ENCODE measurements at places on chromosomes 2 and 18.

DNA sequence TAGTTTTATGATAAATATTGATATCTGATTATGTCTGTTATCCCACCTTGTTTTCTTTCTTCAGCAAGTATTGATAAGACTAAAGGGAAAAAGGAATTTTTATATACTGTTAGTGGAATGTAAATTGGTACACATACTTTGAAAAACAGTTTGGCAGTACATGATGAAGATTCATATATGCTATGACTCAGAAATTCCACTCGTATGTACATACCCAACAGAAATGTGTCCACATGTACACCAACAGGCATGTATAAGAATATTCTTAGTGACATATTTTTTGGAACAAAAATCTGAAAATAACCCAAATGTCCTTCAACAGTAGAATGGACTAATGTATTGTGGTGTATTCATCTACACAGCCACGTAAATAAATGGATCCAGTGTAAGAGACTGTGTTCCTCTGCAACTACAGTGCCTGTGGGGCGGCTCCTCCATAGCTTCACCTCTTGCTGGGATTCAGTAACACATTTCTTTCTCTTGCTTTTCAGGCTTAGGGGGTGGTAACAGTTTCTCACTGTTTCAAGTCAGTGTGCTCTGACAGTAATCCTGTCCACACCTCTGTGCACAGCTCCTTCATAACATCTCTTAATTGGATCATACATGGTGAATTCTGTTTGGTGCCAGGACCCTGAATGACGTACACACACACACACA, 35.5 kb upstream of the ALMS1 start:
- DNase-seq = no peak

GRCh38 chr2:234401426-234401825, 95.5 kb downstream of the ARL4C start:
- no peak for DNase-seq

DNA sequence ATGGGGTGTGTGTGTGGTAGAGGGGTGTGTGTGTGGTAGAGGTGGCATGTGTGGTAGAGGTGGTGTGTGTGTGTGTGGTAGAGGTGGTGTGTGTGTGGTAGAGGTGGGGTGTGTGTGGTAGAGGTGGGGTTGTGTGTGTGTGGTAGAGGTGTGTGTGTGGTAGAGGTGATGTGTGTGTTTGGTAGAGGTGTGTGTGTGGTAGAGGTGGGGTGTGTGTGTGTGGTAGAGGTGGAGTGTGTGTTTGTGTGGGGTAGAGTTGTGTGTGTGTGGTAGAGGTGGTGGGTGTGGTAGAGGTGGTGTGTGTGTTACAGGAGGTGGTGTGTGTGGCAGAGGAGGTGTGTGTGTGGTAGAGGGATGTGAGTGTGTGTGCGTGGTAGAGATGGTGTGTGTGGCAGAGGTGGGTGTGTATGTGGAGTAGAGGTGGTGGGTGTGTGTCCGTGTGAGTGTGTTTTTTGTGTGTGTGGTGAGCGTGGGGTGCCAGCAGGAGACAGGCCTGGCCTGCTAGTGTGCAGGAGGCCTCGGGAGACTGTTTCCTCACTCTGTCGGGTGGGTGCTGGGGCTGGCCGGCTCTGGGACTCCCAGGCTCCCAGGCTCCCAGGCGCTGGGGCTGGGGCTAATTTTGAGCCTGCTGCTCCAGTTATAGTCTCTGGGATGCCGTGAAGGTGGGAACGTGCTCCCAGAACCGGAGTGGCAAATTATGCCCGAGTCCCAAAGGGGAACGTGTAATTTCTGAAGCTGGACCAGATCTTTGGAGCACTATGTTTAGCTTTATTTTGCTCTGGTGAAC, 165.2 kb downstream of the DYSF start:
- DNase-seq = no peak

- no peak for DNase-seq
These were observed 134.5 kb downstream of the PTGR3 start for GRCh38 chr18:75074196-75075015.

DNA sequence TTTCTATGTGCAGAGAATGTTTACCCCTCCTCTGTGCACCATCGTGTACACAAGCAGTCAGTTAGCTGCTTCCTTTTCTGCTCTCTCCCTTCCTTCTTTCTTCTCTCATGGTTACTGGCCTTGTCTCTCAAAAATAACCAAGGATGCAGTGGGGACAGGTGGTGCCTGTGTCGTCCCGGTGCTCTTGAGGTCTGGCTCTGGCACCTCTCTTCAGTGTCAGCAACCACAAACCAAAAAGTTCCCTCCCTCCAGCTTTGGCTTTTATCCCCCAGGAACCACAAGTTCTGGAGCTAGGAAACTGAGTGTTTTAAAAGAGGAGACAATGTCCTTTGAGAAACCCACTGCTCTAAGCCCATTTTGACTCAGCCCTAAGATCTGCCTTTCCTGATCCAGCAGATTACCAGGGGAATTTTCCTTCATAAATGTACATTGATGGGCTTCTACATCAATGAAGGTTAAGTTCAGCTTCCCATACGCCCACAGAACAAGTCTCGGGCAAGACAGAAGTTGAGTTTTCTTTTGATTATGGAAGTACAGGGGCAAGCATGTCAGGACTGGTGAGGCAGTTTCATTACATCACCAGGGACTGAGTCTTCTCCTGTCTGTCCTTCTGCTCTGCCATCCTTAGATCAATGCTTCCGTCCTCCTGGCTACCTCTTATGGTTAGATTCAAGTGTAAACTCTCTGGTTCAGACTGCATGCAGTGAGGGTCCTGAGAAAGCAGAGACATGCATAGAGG, 232.2 kb downstream of the SETBP1 start:
- no peak for DNase-seq

DNA sequence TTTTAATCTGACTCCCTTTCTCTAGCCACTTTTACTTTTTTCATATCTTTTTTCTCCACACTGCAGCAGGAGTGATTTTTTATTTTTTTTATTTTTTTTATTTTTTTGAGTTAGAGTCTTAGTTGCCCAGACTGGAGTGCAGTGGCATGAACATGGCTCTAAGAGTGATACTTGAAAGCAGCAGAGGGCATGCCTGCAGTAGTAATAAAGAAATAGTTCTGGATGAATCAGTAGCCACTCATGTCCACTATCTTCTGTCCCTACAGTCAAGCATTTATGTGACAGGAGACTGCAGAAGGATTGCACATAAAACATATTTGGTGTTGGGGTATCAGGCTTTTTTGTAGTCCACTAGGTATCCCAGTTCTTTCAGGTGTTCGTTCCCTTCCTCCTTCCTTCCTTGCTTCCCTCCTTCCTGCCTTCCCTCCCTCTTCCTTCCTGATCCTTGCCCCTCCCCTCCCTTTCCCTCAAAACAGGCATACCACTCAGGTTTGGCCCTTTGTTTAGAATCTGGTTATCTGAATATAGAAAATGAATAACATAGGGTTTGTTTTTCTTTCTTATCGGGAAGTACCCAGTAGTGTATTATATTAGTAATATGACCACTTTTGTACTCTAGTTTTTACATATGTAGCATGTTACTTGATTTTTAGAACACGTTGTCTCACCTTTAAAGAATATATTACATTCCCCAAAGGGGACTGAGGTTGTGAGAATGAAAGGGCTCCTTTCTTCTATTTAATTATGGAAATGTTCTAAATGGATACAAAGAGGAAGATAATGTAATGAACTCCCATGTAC, 23.5 kb downstream of the MIB1 start:
- no peak for DNase-seq

DNA sequence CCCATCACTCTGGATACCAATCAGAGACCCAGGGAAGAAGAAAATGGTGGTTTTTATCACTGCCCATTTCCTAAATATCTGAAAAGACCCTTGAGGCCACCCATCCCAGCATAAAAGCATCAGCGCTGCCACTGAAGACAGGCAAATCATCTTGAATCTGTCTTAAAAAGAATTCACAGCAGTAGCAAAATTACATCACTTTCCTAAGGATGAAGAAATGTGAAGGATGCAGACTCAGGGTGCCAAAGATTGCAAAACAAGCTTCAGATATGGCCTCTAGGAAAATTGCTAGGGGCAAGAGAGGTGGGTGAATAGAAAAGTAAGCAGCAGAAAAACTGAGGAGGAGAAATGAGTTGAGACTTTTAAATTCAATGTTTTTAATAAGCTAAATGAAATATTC, 70.0 kb downstream of the SLC25A12 start:
- no peak for DNase-seq

DNA sequence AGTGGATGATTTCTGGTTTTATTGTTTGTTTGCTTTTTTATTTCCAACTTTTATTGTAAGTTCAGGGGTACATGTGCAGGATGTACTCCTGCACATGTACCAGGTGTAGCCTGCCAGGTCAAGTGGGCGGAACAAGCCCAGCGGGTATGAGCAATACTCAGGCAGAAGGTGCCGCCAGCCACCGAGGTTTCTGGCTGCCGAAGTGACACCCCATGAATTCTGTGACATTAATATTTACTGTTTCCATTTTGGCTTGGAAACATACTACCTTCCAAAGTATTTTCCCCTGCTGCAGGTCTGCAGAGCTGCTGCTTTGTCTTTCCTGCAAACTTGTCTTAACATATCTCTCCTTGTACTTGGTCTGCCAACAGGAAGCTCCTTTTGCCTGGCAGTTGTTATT, 78.5 kb downstream of the PTPN4 start:
- no peak for DNase-seq

GRCh38 chr18:55781481-55781957, 193.5 kb upstream of the TCF4 start:
- DNase-seq = no peak

GRCh38 chr2:105324732-105325131, 4.8 kb downstream of the TGFBRAP1 start:
- no peak for DNase-seq

Measured in activated naive CD4-positive, alpha-beta T cell (primary cell).